ENCODE measurements at places on chromosomes 5 and 9. TPM values are rescaled to one million over a fixed set of nuclear protein-coding genes. Genes with fewer than 3 reads are reported as not detected.

Gene GALNT12
- 2.2 TPM for total RNA-seq

Gene RNF208
- total RNA-seq, result 0.43 TPM

- no peak for DNase-seq
Measured at GRCh38 chr5:66643387-66643786, 47.2 kb downstream of the MAST4 start.

DNA sequence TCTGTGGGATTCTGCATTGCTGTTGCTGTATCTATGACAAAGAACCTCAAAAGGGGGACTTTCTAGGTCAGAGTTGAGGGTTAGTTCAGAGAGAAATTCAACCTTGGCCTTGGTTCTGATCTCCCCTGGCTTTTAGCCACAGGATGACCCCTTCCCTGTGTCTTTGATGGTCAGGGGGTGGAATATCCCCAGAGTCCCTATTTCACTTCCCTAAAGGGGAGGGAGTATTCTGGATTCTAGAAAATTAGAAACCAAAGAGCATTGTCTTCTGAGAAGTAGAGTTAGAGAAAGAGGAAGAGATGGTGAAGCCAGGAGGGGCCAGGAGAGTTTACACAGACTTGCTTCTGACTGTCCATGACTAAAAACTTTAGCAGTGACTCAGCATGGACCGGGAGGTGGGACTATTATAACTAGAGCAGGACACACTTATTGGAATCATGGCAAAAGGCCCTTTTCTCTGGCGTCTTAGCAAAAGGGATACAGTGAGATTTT lies 56.2 kb upstream of the LPAR1 start:
- DNase-seq, result no peak

All from SJCRH30 (cell line).